ENCODE measurements at places on chromosomes 2 and 18.

DNA sequence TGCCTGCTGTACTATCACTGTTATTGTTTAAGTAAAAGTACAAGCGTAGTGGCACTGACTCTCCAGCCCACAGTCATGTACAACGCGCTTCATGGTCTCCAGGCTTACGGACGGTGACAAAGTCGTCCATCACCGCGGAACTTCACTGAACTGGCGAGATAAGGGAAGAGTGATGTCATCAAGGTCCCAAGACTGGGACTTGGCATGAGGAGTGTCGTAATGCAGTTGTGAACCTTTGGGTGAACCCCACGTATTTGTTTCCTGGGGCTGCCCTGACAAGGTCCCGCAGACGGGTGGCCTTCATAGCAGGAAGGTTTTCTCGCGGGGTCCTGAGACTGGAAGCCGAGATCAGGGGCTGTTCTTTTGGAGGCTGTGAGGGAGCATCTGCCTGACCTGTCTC is 17.3 kb downstream of the NFATC1 start:
- no peak for DNase-seq
- no peak overlapping the region for H3K4me3 ChIP-seq
- no peaks in the 10 kb centered on the region for H3K27me3 ChIP-seq
- H3K27ac ChIP-seq = no peak overlapping the region
- H3K36me3 ChIP-seq = peaks cover 4% of the 10 kb centered on the region

GRCh38 chr2:210544831-210545230 is 11.6 kb upstream of the CPS1 start:
- H3K27ac ChIP-seq = no peak overlapping the region
- peaks cover 13% of the 10 kb centered on the region for H3K4me1 ChIP-seq
- no peak overlapping the region for H3K4me3 ChIP-seq
- no peak for DNase-seq
- H3K36me3 ChIP-seq = no peaks in the 10 kb centered on the region

GRCh38 chr2:140695155-140695554 is 1435.7 kb downstream of the LRP1B start:
- no peak for DNase-seq
- H3K36me3 ChIP-seq = peaks cover 1% of the 10 kb centered on the region
- H3K4me1 ChIP-seq = peaks cover 4% of the 10 kb centered on the region
- no peak overlapping the region for H3K27ac ChIP-seq

DNA sequence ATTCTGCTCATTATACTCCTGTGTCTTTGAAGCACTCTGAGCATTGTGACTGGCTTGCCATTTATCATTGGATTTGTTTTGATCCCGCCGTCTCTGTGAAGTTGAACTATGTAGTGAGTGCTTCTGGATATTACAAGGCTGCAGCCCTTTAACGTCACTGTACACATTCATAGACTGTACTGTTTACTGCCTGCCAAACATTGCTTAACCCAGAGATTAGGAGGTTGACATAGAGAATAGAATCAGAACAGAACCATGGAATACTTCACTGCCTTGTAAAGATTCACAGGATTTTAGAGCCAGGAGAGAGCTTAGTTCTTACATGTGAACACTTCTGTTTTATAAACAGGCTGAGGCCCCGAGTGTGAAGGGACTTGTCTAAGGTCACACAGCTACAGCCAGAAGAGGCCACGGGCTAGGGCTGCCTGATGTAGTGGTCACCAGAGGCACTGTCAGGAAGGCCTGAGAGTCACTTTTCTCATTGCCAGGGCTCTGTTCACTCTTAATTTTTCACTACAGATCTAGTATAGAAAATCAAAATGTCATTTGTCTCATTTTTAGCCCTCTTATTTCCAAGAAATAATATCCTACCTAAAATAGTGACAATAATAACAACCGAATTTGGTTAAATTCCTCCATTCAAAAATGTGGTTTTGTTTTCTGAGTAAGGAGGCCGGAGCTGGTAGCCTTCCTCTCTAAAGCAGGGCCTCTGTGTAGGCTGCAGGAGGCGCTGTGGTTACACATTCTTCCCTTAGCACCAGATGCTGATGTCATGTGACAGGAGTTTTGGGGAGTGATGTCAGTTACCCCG is 87.9 kb downstream of the UGGT1 start:
- peak overlapping the region; percentile 19 for H3K27ac ChIP-seq
- H3K4me1 ChIP-seq = peaks cover 31% of the 10 kb centered on the region
- no peaks in the 10 kb centered on the region for H3K27me3 ChIP-seq
